ENCODE measurements at places on chromosomes 7 and 10. TPM values are rescaled to one million over a fixed set of nuclear protein-coding genes. Genes with fewer than 3 reads are reported as not detected.
A peak's percentile ranks its signal among the peaks of the same experiment; 100 is the strongest.

GRCh38 chr7:77475181-77475580 is 59.0 kb upstream of the GSAP start:
- peak; percentile 49 for DNase-seq

DNA sequence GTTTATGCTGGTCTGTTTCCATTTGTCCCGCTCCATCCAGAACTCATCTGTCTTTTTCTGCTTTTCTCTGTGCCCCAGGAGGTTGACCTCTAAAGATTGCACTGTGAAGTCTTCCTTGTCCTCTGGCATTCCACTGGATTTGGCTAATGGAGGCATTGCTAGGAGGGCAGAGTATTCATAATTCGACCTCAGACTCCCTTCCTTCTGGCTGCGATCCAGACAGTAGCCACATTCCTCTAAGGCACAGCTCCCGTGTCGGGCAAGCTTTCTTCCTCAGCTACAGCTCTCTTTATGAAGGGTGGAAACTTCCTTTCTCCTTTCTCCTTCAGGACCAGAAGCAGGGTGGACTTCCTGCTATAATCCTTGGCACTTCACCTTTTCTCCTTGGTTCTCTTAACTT is 175.9 kb downstream of the BAMBI start:
- DNase-seq: no peak

DNA sequence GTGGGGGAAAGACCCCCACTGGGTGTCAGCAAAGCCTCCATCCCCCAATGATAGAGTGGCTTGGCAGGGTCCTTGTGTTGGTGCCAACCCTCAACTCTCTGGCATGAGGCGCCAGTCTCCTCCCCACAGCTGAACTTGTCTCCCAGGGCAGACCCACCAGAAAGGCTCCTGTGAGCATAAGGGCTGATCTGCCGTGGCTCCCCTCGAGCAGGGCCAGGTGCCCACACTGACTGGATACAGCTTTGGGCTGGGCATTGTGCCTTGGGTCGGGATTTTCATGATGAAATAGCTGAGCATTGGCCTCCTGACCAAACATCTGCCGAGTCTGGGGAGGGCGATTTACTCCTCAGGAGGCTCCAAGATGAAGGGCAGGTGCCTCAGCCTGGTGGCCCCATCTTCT is 68.1 kb upstream of the NPTX2 start:
- no peak for DNase-seq

DNA sequence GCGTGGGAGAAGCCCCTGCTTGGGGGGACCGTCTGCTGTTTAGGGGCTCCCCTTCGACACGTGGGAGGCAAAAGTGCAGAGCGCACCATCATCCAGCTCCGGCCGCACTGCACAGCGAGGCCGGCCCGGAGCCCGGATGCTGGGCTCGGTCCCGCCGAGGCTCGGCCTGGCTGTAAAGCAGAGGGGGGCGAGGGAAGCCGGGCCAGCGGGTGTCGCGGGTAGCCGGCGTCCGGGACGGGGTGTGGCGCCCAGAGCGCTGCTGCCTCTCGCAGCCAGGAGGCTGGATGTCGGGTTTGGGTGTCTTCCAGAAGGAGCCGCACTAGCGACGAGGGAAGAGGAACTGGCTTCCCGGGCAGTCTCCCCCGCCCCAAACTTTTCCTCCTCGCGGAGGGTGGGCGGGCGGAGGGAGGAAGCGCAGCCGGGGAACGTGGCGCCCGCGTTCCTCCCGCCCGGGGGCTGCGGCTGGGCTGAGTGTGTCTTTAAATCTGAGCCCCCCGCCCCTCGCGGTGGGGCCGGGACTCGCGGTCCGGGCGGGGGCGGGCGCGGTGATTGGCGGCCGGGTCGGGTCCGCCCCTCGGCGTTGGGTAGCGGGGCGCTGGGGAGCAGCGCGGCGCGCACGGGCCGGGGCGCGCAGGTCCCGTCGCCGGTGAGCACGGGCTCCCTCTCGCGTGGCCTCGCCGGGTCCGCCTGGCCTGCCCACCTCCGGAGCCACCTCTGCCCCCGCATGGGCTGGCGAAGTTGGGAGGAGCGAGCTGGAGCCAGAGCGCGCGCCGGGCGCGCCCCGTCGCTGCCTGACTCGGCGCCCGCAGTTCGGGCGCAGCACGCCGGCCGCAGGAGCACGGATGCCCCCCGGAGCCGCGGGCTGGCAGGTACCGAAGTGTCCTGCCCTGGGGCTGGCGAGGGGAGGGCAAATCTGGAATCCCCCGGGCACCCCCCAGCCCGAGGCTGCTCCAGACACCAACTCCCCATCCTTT is at the start of gene PALD1:
TSS of gene PALD1 (plus strand) at position 577 of the 974 bp plus-strand sequence. CDS start 47,185 bp downstream, outside the sequence.
- DNase-seq: peak; percentile 46

The GRID2IP gene
- not detected for total RNA-seq

DNA sequence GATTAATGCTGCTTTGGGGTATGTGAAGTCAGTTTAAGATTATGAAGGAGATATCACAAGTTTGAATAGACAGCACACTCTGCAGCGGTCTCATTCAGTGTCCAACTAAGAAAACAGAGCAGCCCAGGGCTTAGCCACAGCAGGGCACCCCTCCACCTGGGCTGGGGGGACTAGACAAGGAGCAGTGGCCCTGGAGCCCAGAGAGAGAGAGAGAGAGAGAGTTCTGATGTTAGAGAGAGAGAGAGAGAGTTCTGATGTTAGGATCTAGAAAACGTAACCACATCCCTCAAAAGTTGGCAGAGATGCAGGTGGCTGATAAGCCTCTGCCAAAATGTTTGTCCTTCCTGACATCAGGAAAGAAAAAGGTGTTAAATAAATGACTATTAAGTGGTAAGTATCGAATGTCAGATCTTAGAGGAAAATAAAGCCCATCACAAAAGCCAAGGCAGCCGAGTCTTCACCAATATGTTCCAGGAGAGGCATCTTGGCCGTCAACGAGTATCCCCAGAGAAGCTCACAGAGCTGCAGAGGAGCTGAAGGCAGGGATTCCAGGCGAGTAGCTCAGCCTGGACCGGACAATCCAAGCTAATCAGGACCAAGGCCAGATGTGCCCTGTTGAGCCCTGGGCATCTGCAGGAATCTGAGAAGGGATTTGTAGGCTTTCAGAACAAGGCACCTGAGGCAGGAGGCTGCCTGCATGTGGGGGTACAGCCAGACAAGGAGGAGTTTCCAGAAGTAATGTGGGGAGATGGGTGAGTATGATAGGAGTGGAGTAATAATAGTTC is 150.1 kb upstream of the TCF7L2 start:
- DNase-seq: no peak

DNA sequence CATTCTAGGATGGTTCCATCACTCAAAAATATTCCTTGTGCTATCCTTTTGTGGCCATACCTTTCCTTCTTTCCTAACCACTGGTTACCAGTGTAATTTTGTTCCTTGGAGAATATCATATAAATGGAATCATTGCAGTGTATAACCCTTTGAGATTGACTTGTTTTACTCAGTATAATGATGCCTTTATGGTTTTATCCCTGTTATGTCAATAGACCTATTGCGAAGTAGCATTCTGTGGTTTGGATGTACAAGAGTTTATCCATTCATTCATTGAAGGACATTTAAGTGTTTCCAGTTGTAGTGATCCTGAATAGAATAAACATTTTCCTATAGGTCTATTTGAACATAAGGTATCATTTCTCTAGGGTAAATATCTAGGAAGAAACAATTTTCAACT is 54.2 kb downstream of the RBM33 start:
- no peak for DNase-seq

- DNase-seq: no peak
Measured at GRCh38 chr10:115050375-115051010, 42.7 kb upstream of the ATRNL1 start.

The RPEL1 gene
- total RNA-seq: not detected

The THSD7A gene
- 12.7 TPM for total RNA-seq

GRCh38 chr7:113087071-113087998 is 708 bp upstream of the GPR85 start:
- peak; percentile 81 for DNase-seq

The PRSS37 gene
- total RNA-seq: not detected

- DNase-seq: no peak
Measured at GRCh38 chr10:11861811-11862428, 38.8 kb downstream of the PROSER2 start.

Measured in endothelial cell of umbilical vein (primary cell).